ENCODE measurements at places on chromosomes 12 and 14.
A peak's percentile ranks its signal among the peaks of the same experiment; 100 is the strongest.

- no peak for DNase-seq
These were observed 900.6 kb downstream of the VRK1 start for GRCh38 chr14:97697772-97698171.

DNA sequence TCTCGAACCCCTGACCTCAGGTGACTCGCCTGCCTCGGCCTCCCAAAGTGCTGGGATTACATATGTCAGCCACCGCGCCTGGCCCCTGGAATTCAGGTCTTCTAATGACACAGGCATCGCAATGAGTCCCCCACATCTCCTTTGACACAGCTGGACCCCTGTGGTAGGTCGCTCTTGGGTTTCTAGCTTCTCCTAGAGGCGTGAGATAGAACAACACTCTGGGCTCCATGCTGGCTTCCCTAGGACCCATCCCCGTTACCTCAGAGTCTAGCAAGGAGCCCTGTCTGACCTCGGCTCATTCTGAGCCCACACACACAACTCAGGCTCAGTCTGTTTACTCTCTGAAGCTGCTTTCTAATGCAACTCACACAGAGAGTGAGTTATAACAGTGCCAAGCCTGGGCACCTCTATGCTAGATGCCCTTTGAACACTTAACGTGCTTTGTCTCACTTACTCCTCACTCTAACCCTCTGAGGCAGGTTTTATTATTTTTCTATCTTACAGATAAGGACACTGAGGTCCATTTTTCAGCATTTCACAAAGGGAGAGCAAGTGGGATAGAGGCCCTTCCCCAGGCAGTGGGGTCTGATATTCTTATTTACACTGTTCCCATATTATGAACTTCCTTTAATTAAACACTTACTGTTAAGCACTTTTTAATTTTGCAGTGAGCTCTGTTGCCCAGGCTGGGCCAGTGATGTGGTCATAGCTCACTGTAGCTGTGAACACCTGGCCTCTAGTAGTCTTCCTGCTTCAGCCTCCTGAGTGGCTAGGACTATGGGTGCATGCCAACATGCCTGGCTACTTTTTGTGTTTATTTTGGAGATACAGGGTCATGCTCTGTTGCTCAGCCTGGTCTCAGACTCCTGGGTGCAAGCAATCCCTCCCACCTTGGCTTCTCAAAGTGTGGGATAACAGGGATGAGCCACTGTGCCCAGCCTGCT is 40.6 kb upstream of the RBM19 start:
- no peak for DNase-seq

DNA sequence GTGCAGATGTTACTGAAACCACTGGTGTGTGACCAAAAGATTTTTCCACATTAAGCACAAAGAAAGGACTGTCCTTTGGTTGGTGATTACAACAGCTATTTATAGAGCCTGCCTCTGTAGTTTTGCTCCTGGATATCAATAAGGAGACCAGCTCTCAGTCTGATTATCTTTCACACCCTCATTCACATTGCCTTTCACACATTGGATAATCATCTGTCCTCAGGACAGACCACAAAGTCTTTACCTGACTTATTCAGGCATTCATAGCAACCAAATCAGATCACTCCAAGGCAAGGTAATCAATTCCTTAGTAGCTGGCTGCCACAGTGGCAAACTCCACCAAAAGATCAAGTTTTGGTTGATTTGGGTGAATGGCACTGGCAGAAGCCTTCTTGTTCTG is 59.6 kb upstream of the CPSF6 start:
- no peak for DNase-seq

- no peak for DNase-seq
These were observed 8.7 kb downstream of the TM7SF3 start for GRCh38 chr12:27005495-27005894.

DNA sequence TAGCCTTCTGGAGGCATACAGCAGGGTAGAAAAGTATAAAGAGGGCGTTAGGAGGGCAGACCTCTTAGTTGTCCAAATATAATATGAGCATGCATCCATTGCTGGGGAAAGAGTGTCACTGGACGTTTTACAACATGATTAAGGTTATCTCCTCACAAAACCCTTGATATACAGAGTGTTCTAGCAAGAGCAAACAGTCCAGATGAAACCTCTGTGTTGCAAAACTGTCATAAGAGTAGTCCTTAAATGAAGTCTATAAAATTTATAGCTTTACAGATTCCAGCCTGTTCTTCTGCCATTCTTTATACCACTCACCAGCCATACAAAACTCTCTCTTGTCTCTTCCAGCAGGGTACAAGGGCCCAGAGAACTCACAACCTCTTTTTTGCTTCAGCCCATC is 21.7 kb downstream of the WBP11 start:
- DNase-seq = no peak

DNA sequence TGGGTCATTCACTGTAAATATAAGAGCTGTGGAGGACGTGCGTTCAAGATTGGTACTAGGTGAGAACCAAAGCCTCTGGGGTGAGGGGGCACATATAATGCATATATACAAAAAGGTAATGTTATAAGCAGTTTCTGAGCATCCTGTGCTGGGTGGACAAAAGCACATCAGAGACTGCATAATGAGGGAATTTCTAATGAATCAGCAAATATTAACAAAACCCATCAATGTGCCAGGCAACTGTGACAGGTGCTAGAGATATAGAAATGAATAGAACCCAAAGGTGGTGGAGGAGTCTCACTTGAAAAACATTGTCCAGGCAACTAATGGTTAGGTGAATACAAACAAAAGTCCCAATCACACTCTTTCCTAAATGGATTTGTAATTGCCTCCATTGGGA is 74.7 kb downstream of the GPR65 start:
- DNase-seq = no peak

GRCh38 chr12:19687371-19687770 is 248.1 kb downstream of the AEBP2 start:
- no peak for DNase-seq

- peak; percentile 81 for DNase-seq
These were observed 58.1 kb upstream of the PCED1B start for GRCh38 chr12:47021298-47021697.

DNA sequence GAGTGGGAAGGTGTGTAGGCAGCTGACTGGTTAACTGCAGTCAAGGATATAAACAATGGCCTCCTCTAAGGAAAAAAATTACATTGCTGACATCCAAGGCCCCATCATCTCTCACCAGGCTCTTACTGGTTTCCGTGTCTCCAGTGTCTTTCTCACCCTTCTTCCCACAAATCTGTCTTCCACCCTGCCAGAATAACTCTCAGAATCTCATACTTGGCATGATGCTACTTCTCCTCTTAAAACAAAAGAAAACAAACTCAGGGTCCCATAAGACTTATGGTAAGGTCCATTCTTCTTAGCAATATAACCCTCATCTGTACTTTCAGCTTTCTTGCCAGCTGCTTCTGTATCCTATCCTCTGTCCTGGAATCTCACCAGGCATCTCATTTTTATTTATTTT is 68.9 kb downstream of the SUSD6 start:
- no peak for DNase-seq

- DNase-seq = no peak
These were observed 674.3 kb upstream of the MDGA2 start for GRCh38 chr14:48349689-48350088.

GRCh38 chr14:103994535-103995184 is 52.3 kb upstream of the RD3L start:
- DNase-seq = no peak

DNA sequence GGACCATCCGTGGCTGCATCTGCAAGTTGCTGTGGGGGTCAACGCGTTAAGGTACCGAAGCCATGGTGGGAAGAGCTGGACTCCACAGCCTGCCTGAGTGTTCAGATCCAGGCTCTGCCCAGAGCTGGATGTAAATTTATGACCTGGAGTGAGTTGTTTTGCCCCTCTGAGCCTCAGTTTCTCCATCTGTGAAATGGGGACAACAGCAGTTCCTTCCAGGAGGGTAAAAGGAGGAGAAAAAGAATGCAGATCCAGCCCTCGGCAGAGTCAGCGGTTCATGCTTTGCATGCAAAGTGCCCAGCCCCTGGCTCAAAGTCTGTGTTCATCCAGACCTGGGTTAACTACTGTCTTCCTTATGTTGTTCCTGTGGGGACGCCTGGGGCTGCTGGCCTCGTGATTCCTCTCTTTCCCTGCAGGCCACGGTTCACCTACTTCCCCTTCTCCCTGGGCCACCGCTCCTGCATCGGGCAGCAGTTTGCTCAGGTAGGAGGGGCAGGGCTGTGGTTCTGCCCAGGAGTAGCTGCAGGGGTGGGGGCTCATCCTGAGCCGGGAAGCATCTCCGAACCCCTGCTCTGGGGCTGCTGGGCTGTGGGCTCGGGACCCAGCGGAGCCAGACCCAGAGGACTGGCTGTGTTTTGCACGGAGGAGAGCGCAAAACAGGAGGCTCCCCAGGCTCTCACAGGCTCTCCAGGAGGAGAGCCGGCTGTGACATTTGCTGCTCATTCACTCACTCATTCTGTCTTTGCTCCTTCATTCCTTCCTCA is 41.9 kb downstream of the CYP46A1 start:
- DNase-seq = no peak

DNA sequence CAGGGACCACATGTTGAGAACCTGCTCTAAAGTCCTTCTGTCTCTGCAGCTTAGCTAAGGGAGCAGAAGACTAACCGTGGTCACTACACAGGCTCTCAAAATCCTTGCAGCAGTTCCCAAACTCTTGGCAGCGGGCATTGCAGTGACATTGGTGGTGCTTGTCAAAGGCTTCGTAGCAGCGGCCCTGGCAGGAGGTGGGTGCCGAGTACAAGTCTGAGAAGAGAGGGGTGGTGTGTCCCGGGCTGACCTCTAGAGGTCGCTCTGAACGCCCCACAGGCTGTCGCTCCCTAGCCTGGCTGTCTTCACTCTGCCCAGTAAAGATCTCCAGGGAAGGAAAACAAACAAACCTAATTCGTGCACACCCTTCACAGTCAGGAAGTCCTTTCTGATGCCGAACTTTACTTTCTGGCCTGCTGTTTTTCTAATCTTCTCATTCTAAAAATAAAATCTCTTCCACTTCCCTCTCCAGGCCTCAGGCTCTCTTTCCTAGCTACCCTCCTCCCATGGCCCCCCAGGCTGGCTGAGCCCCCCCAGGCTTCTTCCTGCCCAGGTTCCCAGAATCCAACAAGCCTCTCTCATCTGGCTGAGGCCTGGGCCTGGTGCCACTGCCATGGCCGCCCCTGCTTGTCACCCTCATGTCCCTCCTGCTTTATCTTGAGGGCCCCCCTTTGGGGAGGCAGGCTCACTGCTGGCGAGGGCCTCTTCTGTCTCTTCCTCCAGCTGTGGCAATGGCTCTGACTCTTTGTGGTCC is 7.7 kb downstream of the ENDOU start:
- DNase-seq = peak; percentile 56

DNA sequence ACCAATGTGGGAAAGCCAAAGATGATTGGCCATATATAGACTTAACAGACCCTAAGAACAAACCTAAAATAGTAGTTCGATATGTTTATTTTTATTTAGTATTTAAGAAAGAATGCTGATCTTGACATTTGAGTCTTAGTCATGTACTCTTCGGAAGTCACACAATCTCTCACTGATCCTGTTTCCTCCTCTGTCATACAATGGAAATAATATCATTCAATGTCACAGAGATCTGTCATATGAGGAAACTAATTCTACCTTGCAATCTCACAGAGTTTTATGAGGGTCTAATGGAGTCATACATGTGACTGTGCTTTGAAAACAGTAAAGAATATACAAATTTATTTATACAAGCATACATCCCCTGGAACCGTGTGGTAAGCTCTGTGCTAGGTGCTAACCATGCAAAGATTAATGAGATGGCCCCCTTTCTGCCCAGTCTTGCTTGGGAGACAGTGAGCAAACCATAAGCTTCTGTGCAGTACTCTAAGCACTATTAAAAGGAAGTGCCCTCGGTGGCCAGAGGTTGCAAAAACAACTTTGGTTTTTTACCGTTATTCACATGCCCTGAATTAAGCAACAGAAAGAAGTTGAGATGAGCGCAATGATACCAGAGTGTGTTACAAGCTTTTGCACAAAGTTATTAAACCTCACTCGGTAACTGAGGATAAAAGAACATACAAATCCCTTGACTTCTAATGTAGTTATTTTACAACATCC is 1.7 kb upstream of the LIN7A start:
- DNase-seq = no peak

- DNase-seq = no peak
These were observed 414 bp upstream of the CDK17 start for GRCh38 chr12:96400631-96401075.

- DNase-seq = no peak
These were observed 16.4 kb upstream of the RNASE4 start for GRCh38 chr14:20667957-20668356.

DNA sequence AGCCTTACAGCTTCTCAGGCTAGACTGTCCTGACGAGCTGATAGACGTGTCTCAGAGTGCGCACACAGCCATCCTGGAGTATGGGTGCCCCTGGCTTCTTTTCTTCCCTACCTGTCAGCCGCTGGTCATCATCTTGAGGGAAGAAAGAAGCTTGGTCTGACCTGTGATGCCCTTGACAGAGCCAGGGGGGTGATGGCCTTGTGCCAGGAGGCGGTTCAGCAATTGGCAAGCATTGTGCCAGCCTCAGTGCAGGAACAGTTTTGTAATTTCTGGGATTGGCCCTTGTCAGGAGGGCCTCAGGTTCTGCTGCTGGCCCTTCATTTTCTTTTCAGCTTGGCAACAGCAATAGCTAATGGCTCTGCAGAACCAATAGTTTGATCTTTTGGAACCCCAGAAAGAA is 80.1 kb downstream of the ADCK1 start:
- no peak for DNase-seq

DNA sequence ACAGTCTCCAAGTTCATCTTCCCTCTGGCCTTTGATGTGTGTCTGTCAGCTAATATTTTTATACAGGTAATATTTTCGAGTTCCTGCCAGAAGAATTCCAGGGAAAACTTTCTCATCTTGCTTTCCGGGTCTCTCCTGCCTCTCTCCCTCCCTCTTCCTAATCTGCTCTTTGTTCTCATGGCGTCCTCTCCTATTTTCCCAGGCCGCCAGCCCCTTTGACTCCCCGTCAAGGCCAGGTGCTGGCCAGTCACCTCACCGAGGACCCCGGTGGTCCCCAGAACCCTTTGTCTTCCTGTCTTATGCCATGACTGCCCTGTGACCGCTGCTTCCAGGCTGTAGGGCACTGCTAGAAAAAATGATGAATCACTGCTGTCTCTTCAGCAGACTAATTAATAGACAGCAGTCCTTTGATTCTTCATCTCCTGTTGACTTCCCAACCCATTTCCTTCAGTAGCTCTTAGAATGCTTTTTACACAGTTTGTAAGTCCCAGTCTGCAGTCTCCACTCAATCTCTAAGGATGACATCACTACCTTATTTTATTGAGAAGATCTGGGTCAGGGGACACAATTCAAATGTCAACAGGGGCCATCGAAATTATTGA is 40.7 kb downstream of the PPFIBP1 start:
- no peak for DNase-seq

DNA sequence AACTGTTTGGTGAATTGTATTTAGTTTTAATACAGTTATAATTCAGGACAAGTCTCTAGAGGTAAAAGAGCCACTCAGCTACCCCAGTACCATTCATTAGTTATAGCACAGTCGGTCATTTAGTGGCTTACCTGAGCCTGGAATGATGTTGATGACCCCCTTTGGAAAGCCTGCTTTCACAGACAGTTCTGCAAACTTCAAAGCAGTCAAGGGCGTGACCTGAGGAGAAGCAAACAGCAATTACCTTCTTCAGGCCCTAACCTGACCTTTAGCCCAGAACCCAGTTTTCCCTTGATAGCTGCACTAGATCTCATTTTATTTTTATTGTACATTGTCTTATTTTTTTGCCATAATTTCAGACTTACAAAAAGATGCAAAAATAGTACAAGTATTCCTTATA is 43.8 kb downstream of the ALDH1L2 start:
- no peak for DNase-seq

- no peak for DNase-seq
These were observed 21.9 kb upstream of the FGD4 start for GRCh38 chr12:32377344-32378055.

GRCh38 chr14:77622366-77622961 is 6.0 kb upstream of the SPTLC2 start:
- DNase-seq = no peak

GRCh38 chr12:8507596-8507995 is 5.7 kb upstream of the CLEC4D start:
- DNase-seq = no peak

All from fibroblast of skin of left quadriceps (primary cell).